ENCODE measurements at places on chromosomes 1 and 21.

- no peak for DNase-seq
Measured at GRCh38 chr21:32352526-32352925, 40.3 kb downstream of the URB1 start.

DNA sequence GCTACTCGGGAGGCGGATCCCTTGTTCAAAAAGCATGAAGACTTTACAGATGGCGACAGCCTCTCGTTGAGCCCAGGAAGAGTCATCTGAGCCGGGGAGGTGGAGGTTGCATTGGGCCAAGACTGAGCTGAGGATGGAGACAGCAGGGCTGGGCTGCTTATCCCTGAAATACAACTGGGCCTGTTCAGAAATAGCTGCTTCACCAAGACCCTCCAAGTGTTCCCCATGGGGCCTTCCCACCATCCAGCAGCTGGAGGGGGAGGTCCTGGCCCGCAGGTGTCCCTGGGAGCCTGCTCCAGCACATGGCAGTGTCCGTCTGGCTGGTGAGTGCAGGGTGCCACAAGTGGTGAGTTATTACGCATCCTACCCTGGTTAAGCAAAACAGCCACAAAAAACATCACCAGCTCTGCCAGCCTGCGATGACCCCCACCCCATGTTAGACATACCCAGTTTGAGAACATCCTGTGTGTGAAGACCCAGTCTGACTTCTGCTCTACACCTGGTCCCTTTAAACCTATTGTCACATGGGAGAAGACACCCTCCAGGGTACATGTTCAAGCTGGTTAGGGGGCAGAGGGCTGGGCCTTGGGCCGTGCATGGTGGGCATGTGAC is 93.1 kb upstream of the TMPRSS2 start:
- DNase-seq: no peak

DNA sequence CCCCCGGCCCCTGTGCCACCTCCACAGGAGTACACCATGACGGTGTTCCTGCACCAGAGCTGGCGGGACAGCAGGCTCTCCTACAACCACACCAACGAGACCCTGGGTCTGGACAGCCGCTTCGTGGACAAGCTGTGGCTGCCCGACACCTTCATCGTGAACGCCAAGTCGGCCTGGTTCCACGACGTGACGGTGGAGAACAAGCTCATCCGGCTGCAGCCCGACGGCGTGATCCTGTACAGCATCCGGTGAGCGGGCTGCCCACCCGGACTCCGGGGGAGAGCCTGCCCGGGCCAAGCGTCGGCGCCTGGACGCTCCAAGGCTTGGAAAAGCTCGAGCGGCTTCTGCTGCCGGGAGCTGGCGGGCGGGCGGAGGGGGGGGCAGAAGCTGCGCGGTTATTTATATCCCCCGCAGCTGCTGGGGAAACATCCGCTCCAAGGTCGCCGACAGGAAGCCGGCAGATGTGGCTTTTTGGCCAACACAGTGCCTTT is 6.4 kb downstream of the GABRD start:
- DNase-seq: no peak

- DNase-seq: no peak
Measured at GRCh38 chr1:209732725-209733124, 23.1 kb upstream of the TRAF3IP3 start.

DNA sequence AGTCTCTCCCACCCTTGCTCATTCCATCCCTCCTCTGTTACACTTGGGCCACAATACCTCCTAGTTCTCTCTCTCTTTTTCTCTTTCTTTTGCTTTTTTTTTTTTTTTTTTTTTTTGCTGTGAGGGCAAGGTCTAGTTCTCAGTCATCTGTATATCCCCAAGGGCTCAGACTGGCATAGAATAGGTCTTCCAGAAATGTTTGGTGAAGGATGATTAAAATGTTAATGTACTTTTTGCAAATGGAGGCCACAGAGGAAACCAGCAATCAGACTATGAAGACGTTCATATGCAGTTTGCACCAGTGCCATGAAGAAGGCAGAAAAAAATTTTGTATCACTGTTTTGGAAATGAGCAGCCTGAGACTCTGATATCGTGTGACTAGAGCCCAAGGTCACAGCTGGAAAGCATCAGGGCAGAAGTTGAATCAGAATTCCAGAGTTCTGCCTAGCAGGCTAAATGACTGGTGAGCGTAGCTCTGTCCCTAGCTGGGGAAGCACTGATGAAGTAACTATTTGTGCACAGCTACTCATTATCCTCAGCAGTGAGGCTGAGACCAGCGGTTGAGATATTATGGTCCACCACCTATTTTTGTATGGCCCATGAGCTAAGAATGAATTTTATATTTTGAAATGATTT is 186.5 kb downstream of the TGFBR3 start:
- DNase-seq: no peak

GRCh38 chr1:184409011-184409410 is 22.2 kb downstream of the C1orf21 start:
- no peak for DNase-seq

GRCh38 chr1:23816906-23817305 is 8.3 kb downstream of the HMGCL start:
- no peak for DNase-seq

- DNase-seq: no peak
Measured at GRCh38 chr21:41614511-41614910, 106.6 kb upstream of the TMPRSS2 start.

GRCh38 chr1:164635059-164635802 is 76.2 kb downstream of the PBX1 start:
- DNase-seq: no peak

DNA sequence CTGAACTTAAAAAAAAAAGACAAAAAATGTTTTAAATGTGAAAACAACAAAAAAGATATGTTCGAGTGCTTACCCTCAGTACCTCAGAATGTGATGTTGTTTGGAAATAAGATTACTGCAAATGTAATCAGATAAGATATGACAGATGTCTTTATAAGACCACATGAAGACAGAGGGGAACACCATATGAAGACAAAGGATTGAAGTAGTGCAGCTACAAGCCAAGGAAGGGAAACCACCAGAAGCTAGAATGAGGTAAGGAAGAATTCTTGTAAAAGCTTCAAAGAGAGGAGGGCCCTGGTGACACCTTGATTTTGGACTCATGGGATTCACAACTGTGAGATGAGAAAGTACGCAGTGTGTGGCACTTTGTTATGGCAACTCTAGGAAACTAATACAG is 15.4 kb downstream of the ASB17 start:
- DNase-seq: no peak

DNA sequence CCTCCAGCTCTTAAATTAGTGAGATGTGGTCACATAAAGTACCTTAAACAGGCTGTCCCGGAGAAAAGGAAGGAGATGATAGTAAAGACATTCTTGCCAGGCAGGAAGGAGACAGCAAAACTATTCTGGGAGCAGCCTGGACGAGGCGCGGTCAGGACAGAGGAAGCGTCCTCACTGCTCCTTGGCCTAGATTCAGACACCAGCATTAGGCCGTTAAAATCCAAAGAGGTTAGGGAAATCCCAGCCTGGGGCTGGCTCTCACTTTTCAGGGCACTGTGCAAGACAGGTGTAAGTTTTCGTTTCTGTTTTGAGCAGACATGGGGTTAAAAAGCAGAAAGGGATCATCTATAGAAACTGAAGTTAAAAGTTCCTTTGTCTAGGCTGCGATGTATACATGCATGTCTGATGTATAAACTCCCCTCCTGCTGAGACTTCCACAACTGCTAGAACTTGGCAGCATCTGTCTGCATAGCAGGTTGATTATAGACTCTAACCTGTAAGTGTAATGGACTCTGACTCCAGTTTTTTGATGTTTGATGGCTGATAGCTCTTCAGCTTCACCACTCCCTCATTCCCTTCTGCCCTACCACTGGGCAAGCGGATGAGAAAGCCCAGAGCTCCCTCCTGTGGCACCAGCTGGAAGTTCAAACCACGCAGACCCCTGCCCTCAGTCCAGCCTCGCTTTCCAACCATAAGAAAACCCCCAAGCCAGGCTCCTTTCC is 21.5 kb downstream of the STPG1 start:
- DNase-seq: peak; percentile 62

DNA sequence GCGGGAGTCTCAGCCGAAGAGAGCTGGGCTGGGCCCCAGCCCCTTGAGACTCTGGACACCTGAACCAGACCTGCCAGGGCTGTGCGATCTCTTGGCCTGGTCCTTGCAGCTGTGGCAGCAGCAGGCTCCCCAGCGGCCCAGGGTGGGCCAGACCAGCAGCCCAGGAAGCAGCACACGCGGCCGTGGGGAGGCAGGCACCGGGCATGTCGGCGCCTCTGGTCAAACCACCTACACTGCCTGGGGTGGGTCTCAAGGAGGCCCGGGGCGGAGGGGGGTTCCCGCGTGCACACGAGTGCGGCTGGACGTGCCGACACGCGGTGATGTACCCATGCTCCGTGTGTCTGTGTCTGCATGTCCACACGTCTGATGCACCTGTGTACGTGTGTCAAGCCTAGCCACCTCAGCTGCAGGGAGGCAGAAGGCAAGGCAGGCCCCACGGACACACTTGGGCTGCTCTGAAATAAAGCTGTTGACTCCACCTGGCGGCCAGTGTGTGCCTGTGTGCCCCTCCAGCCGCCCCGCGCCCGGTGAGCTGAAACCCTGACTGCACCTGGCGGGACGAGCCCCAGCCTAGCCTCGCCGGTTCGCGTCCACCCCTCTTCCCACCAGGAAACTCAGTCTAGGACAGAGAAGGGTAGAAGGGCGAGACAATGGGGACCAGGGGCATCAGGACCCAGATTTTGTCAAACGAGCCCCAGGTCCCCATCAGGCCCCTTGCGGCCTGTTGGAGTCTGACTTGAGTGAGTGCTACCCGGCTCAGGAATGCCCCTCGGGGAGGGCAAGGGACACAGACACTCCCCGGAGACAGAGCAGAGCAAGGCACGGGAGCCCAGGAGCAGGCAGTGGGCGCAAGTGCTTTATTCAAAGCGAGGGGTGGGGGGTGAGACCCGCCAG is 11.6 kb downstream of the SCNN1D start:
- DNase-seq: peak; percentile 74

DNA sequence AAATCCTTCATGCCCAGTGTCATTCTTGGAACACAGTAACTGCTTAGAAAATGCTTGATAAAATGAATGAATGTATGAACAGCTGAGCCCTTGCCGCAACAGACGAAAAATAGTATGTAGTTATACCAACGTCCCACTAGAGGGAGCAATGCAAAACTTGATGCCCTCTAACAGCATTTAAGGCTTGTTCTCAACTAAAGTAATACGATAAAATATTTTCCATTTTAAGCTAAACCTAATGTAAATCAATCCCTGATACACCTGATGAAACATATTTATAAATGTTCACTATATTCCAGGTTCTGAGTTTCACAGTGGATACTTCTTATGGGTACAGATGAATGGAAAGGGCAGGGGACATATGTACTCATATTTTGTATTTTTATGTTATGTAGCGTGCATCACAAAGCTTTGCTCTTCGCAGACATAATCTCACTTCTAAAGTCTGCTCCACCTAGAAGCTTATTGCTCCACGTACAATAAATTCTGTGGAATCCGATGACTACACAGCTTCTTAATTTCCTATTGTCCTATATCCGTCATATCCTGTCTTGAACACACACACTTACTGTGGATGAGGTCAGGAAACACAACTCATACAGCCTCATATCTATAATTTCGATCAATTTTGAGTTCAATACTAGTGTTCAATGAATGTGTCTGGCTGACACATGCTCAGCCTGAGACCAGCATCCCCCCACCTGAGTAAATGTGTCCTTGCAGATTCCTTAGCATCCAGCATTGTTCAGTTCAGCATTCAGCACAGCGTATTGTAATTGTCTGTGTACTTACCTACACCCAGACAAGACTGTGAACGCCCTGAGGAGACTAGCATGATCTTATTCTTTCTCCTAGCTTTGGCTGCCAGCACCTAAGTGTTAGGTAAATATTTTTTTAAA is 4.4 kb upstream of the UTP25 start:
- DNase-seq: no peak

- no peak for DNase-seq
Measured at GRCh38 chr1:33736496-33736895, 127.4 kb upstream of the HMGB4 start.

GRCh38 chr21:26761174-26761915 is 83.9 kb downstream of the ADAMTS1 start:
- no peak for DNase-seq

DNA sequence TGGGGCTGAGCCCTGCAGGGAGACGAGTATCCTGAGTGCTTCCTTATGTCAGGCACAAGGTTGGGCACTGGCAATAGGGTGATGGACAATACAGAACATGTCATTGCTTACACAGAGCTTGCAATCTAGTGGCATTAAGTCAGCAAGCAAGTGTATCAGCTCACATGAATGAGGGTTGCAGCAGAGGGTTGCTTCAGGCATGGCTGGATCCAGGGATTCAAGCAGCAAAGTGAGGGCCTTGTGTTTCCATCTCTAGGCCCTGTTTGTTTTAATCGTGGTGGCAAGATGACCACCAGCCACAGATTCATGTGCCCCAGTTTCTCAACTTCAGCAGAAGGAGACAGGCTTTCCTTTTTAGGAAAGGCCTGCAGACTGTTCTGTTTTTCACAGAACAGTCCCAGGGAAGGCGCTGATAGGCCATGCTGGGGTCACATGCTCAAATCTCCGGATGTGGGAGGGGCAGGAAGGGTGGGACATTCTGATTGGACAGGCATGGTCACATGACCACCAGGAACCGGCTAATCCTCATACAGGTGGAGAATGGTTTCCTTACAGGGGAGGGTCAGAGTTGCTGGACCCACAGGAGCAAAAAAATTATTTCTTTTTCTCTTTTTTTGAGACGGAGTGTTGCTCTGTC is 14.4 kb downstream of the PLOD1 start:
- DNase-seq: no peak

GRCh38 chr1:155648207-155649147 is 38.5 kb downstream of the MSTO1 start:
- DNase-seq: no peak

- no peak for DNase-seq
Measured at GRCh38 chr1:201459052-201459451, 9.9 kb downstream of the PHLDA3 start.

DNA sequence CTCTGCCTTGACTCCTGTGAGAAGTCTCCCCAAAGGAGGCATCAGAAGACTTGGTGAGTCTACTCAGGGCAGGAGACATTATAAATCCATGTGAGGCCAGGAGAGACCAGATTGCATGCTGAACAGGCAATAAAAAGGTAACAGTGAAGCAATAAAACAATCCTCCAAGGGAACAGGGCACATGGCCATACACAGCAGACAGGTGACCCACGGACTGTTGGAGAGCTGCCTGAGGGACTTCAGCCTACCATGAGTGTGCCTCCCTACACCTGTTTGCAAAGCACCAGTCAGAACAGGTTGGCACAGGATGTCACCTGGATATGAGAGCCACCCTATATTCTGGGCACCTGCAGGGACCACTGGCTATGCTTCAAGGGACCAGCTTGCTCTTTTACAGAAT is 67.6 kb downstream of the MAB21L3 start:
- DNase-seq: no peak

- no peak for DNase-seq
Measured at GRCh38 chr21:45423968-45424853, 19.2 kb downstream of the COL18A1 start.

DNA sequence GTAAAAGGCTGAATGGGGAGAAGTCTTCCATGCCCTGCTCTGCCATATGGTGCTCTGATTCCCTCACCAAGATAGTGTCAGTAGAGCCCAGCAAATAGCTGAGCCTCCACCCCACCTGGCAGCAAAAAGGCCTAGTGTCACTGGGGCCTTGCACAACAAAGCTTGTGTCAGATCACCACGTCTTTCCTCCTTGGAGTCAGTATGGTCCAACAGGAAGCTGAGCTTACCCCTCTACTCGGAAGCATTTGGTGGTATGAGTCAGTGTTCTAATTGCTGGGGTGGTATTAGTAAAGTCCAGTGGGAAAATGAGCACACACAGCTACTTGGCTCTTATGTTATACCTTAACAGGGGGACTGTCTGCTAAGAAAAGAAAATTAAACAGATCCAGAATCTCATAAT is 18.7 kb upstream of the RRP15 start:
- no peak for DNase-seq

GRCh38 chr21:27329255-27329851 is 362.5 kb upstream of the ADAMTS5 start:
- no peak for DNase-seq

- no peak for DNase-seq
Measured at GRCh38 chr1:147515045-147515869, 26.0 kb upstream of the BCL9 start.

All from activated naive CD4-positive, alpha-beta T cell treated with anti-CD3 and anti-CD28 coated beads, Interleukin-2, amount 50 U/mL, for 16 hours (primary cell).